Kidney (tissue), 22 donors: ENCODE measurements at places on chromosomes 12 and 14. TPM values are rescaled to one million over a fixed set of nuclear protein-coding genes. Genes with fewer than 3 reads are reported as not detected.
A peak's percentile ranks its signal among the peaks of the same experiment; 100 is the strongest.

DNA sequence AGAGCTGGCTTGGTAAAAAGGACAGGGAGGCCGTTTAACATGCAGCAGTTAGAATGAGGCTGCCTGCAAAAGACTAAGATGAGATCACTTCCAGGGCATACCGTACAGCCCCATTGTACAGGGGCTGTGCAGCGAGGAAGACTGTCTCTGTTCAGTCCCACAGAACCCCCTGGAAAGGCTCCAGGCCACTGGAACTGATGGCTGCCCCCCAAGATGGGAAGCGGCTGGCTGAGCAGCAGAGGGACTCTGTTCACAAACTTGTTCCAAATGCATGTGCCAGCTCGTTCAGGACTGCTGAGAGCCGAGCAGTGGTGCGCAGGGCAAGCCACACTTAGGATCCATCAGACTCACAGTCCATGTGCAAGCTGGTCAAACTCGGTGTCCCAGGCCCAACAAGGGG is 82.9 kb downstream of the CHGA start:
- no peak for DNase-seq

GRCh38 chr12:51826881-51827280 is 21.6 kb downstream of the FIGNL2 start:
- peak; percentile 59 for DNase-seq

DNA sequence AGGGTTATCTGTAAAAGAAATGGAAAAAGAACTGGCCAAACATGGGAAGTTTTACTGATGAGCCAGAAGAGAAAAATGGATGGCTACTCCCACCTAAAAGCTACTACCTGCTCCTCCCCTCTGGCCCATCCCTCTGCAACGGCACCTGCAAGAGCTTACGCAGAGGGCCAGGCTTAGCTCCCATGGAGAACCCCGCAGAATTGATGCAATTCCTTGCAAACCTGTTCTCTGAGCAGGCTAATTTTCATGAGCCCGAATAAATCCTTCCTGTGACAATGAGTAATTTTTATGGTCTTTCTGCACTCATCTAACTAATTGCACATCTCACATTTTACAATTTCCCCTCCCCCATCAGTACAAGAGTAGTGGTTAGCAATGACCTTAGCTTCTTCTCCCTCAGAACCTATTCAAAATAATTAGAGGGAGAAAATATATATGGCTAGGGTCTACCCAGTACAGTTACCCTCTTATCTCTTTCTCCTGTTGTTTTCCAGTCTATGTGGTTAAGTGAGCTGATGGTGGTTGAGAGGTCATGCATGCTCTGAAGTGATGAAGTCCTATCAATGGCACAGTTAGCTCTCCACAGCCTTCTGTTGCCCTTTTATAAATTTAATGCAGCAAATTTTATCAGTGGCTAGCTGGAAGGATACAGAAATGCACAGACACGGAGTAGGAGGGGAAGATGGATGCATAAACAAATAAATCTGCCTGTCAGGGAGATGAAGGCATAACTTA is 67.7 kb upstream of the NTF3 start:
- no peak for DNase-seq

- no peak for DNase-seq
Measured at GRCh38 chr12:95641299-95641952, 90.2 kb upstream of the USP44 start.

DNA sequence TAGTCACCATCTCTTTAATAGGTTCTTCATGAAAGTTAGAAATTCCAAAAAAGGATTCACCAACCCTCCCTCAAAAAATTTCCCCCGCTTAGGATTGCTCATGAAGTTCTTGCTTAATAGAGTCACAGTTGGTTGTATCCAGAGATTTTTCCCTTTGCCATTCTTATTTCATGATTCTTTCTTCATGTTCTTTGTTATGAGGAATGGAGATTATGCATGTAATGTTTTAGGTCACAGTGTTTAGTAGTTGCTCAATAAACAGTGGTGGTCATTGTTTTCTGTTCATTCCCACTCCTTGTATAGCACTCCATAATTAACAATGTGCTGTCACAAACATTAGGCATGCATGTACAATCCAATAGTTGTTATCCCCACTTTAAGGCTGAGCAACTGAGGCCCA is 51.2 kb upstream of the RTRAF start:
- no peak for DNase-seq

C12orf56 gene
- polyA plus RNA-seq, result 5.2 TPM

DNA sequence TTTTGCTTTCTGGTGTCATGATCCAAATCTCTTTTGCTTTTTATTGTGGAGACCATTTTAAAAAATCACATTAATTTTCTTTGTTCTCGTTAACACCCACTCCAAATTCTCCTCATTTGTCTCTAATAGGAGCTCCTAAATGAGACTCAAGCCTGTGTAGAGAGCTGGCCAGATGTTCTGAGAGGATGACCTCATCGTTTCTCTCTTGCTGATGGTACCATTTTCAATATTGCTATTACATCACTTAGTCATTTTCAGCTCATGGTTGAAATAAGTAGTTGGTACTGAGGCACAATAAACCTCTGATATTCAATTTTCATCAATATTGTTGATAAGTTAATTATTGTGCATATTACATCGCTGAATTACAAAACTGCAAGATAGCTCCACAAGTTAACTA is 31.5 kb downstream of the SPTB start:
- no peak for DNase-seq

ABCB9 gene
- polyA plus RNA-seq, result 4.6 TPM

- DNase-seq, result peak; percentile 10
Measured at GRCh38 chr14:60641742-60642269, 7.5 kb downstream of the SIX1 start.

LGMN gene
- polyA plus RNA-seq, result 200 TPM

- no peak for DNase-seq
Measured at GRCh38 chr12:72264548-72265175, 7.5 kb upstream of the TRHDE start.

DNA sequence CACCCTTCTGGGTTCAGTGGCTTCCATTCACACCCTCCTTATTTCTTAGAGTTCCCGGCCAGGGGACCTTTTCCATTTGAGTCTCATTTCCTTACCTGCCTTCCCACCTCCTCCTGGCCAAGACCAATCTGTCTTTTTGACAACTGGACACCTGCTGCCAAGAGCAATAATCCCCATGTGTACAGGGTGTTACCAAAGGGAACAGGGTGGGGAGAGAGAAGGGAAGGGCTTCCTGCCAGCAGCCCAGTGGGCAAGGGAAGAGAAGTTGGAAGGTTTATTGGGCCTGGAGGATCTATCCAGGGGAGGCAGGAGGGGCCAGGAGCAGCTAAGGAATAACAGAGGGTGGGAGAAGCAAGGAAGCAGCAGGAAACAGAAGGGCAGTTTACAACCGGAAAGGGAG is 346.2 kb downstream of the C12orf75 start:
- DNase-seq, result no peak

DNA sequence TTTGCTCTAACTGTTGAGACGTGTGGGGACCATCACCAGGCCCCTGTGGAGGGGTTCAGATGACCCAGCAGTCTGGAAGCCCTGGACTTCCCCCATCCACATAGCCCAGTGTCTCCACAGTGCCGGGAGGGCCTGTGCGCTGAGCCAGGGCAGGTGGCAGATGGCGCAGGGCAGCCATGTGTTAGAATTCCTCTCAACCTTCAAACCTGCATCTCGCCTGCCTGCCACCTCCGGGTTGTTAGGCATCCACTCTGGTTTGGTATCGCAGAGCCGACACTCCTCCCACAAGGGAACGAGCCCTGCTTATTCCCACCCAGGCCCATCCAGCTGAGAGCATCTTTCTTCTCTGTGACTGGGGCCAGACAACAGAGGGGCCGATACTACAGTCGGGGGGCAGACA is 84.5 kb downstream of the ADGRD1 start:
- no peak for DNase-seq

IL22 gene
- not detected for polyA plus RNA-seq

DNA sequence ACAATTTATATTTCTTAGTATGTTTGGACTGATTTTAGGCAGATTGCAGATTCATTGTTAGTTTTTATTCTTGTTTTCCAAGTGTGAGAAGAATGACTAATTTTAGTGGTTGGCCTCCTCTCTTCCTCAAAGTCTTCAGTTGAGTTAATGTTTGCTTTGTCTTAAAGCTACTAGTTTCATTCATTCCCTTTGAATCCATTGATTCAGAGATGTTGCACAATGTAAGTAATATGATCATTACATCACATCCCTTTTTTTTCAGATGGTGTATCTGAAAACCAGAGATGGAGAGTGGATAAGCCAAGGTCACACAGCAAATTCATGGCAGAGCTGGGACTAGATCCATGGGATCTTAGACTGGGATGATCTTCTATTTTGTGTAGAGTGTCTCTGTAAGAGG is 577.5 kb downstream of the BCL11B start:
- no peak for DNase-seq

DNA sequence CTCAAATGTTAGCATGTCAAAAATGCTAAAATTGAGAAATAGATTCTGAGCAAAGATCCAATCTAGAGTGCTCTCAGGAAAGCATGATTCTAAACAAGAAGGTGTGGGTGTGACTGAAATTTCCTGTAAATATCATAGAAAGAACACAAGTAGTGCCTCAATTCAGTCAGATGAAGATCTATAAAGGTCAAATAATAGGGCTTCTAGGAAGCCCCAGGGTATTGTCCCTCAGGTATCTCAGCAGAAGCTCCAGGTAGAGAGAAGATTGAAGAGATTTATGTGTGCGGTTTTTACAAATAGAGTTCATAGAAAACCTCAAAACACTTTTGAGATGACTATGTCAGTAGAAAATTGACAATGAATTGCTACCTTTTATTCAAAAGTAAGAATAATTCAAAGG is 13.0 kb downstream of the KLRD1 start:
- no peak for DNase-seq

DNA sequence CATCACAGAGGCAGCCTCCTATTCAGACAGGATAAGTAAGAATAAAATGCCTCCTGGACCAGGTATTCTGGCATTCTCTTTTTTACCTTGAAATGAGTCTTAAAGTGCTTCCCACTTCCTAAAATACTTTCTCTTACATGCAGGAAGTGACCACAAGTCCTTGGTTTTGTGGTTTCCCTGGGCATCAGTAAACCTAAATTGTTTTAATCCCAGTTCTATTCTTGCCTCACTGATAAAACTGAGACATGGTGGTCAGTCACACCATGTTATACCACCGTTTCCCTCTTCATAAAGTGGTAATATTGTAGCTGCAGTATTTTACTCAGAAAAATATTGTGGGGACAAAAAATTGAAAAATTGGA is 1.2 kb upstream of the SALL2 start:
- no peak for DNase-seq

CD69 gene
- polyA plus RNA-seq, result 2.2 TPM

SPATS2 gene
- 10.0 TPM for polyA plus RNA-seq

DNA sequence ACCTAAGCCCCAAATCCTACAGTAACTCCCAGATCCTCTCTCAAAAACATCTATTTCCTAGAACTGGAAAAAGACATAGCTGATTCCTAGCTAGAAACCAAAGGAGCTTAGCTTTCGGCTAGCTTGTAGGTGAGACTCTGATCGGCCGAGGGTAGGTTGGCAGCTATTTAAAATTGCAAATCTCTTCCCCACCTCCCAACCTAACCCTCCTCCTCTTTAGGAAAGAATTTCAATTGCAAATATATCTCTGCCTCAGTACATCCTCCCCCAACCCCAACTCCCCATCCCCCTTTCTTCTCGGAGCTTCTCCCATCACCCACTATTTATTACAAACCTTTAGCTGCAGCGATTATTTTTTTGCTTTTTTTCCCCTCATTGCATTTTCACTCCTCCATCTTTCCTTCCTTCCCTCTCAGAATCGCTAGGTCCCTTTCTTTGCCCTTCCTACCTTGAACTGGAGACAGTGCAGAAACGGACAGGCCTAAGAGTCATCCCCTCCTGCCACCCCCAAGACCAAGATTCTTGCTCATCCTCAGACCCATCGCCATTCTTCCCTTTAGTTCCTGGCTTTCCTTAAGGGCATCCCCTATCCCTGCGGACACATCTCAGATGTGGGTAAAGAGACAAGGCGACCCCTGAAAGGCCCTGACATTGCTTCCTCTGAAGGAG is 13.4 kb downstream of the ZFHX2 start:
- no peak for DNase-seq

NANOG gene
- polyA plus RNA-seq, result not detected

GRCh38 chr12:92927055-92927435 is 2.0 kb downstream of the EEA1 start:
- no peak for DNase-seq

TPH2 gene
- not detected for polyA plus RNA-seq

- DNase-seq, result no peak
Measured at GRCh38 chr12:56803750-56804149, 40.6 kb downstream of the HSD17B6 start.

DNA sequence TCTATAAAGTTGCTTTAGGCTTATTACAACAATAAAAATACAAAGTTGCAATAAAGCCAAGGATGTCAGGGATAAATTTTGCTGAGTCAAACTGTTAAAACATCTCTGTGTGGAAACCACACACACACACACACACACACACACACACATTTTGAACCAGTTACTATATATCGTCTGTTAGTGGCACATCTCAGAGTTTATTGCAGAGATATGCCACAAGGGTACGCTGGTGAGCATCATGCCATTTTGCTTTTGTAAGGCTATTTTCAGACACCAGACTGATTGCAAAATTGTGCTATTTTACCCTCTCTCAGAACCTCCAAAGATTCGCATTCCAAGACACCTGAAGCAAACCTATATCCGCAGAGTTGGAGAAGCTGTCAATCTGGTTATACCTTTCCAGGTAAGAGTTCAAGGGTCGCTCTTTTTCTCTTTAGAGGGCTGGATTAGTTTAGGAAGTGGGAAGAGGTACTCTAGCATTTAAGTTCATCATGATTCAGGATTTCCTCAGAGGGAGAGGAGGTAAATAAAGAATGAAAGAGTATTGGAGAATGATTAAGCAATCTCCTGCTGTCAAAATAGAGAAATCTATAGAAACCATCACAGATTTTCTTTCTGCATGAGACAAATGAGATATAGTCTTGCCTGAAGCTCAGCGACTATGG is 27.3 kb upstream of the CHPT1 start:
- peak; percentile 12 for DNase-seq

MGAT2 gene
- polyA plus RNA-seq, result 11.9 TPM

GRCh38 chr14:100857233-100857922 is 31.5 kb downstream of the MEG3 start:
- no peak for DNase-seq

USP15 gene
- polyA plus RNA-seq, result 31.7 TPM

RTL1 gene
- not detected for polyA plus RNA-seq

DNA sequence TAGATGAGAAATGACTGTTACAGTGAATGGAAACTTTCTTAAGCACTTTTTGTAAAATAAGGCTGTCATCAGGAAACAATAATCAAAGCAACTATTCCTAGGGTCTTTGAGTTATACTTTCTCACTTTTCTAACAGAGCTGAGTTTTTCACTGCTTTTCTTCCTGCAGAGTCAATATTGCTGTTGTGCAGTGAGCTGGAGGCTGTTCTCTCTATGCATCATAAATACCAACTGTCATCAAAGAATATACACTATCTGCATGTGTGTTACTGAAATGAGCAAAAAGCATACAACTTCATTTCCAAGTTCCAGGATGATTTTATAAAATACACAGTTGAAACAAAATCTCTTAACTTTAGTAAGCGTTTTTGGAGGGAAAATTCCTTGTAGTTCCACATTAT is 110.4 kb upstream of the CPSF6 start:
- no peak for DNase-seq

DNA sequence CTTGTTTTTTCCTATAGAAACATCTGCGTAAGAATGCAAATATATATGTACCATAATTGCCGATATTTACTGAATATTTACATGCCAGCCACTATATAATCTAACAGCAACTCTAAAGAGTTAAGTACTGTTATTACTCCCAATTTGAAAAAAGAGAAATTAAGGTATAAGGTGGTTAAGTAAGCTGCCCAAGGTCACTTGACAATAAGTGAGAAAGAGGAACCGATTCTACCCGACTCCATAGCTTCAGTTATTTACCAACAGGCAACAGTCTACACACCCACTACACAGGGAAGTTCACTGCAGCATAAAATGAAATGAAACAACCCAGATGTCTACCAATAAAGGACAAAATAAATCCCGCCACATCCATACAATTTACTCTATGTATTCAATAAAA is 1.1 kb downstream of the MIS18BP1 start:
- DNase-seq, result no peak
